Activated T-cell treated with anti-CD3 and anti-CD28 coated beads, Interleukin-2, amount 50 U/mL, for 72 hours (primary cell): ENCODE measurements at places on chromosomes 11 and 22. TPM values are rescaled to one million over a fixed set of nuclear protein-coding genes. Genes with fewer than 3 reads are reported as not detected.
A peak's percentile ranks its signal among the peaks of the same experiment; 100 is the strongest.

- peaks cover 19% of the 10 kb centered on the region for H3K27me3 ChIP-seq
- H3K4me3 ChIP-seq: no peak overlapping the region
- peaks cover 17% of the 10 kb centered on the region for H3K4me1 ChIP-seq
- H3K36me3 ChIP-seq: no peaks in the 10 kb centered on the region
- no peak for DNase-seq
Measured at GRCh38 chr11:120832481-120833238, 191.2 kb upstream of the TBCEL start.

DNA sequence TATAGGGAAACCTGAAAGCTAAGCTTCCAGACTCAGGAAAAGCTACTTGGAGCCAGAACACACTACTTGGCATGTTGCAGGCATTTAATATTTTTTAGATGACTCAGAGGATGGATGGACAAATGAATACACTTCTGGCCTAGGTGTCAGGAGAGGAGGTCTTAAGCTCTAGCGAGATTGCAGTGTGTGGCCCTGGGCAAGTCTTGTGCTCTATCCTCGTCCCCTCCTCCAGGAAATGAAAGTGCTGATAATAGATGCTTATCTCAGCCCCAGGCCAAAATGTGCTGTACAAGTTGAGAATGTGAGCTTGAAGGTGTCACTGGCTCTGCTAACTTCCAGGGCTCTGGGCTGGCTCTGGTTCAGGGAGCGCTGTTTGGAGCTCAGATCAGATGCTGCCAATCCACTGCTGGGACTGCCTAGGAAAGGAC, 136.3 kb downstream of the PKNOX2 start:
- no peaks in the 10 kb centered on the region for H3K36me3 ChIP-seq
- H3K4me1 ChIP-seq: no peaks in the 10 kb centered on the region
- no peak for DNase-seq
- peaks cover 12% of the 10 kb centered on the region for H3K27me3 ChIP-seq
- no peak overlapping the region for H3K27ac ChIP-seq

- H3K27me3 ChIP-seq: no peaks in the 10 kb centered on the region
- peak overlapping the region; percentile 91 for H3K4me3 ChIP-seq
- peak overlapping the region; percentile 99 for H3K27ac ChIP-seq
- peaks cover 74% of the 10 kb centered on the region for H3K4me1 ChIP-seq
Measured at GRCh38 chr22:36329254-36330078, 58.3 kb downstream of the MYH9 start.

Gene CLTCL1
- total RNA-seq: 2.1 TPM

GRCh38 chr11:26779074-26779865, 57.4 kb upstream of the SLC5A12 start:
- peaks cover 7% of the 10 kb centered on the region for H3K36me3 ChIP-seq
- no peaks in the 10 kb centered on the region for H3K27me3 ChIP-seq
- no peaks in the 10 kb centered on the region for H3K4me1 ChIP-seq
- DNase-seq: no peak
- H3K4me3 ChIP-seq: no peak overlapping the region
- no peak overlapping the region for H3K27ac ChIP-seq

Gene TRMU
- 65.3 TPM for total RNA-seq

GRCh38 chr11:73579641-73580434, 18.1 kb downstream of the FAM168A start:
- DNase-seq: no peak
- H3K4me1 ChIP-seq: peaks cover 59% of the 10 kb centered on the region
- H3K4me3 ChIP-seq: peak overlapping the region; percentile 20
- no peaks in the 10 kb centered on the region for H3K27me3 ChIP-seq
- H3K27ac ChIP-seq: no peak overlapping the region

Gene AQP11
- total RNA-seq: 0.22 TPM

Gene C11orf86
- not detected for total RNA-seq

- H3K36me3 ChIP-seq: no peaks in the 10 kb centered on the region
- no peak overlapping the region for H3K27ac ChIP-seq
- peaks cover 14% of the 10 kb centered on the region for H3K27me3 ChIP-seq
- DNase-seq: no peak
- no peaks in the 10 kb centered on the region for H3K4me1 ChIP-seq
Measured at GRCh38 chr11:34856251-34856650, 59.9 kb downstream of the APIP start.

DNA sequence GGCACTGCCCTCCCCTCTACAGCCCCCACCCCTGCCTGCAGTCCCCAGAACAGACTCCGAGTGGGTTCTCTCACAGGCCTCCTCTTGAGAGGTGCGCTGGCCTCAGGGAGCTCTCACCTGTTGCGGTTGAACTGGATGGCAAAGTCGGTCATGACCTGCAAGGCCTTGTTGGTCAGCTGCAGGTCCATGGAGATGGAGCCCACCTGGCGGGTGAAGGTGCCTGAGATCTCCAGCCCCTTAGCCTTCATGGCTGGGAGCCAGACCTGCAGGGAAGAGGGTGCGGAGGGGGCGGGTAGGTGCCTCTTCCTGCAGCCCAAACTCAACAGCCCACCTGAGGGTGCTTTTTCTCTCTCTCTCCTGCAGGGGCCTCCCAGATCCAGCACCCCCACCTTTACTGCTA, 18.7 kb upstream of the RASL10A start:
- DNase-seq: no peak
- H3K4me3 ChIP-seq: no peak overlapping the region
- no peak overlapping the region for H3K27ac ChIP-seq
- H3K36me3 ChIP-seq: peaks cover 2% of the 10 kb centered on the region
- no peaks in the 10 kb centered on the region for H3K27me3 ChIP-seq

Gene XKR3
- 0.24 TPM for total RNA-seq

DNA sequence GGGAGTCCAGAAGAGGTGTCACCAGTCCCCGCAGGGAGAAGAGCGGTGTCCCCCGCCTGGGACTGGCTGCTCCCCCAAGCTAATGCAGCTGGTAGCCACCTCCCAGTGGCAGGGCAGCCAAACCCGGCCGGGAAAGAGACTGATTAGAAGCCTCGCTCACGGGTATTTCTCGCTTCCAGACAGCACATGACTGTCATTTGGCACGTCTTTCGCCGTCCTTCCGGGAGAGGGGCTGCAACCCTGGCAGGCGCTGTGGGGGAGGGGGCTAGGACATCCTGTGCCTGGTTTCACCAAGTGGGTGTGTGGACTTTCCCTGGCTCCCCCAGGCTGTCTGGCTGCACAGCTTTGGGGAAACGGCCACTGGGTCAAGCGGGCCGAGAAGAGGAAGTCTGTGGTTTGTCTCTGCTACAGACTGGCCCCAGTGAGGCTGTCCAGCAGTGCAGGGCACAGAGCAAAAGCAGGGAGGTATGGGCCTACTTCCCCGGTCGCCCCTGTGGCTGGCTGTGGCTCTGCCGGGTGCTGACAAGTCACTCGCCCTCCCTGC, 3.8 kb downstream of the CD81 start:
- no peaks in the 10 kb centered on the region for H3K27me3 ChIP-seq
- H3K4me1 ChIP-seq: peaks cover 58% of the 10 kb centered on the region
- no peak overlapping the region for H3K27ac ChIP-seq
- DNase-seq: no peak
- H3K36me3 ChIP-seq: no peaks in the 10 kb centered on the region
- no peak overlapping the region for H3K4me3 ChIP-seq

DNA sequence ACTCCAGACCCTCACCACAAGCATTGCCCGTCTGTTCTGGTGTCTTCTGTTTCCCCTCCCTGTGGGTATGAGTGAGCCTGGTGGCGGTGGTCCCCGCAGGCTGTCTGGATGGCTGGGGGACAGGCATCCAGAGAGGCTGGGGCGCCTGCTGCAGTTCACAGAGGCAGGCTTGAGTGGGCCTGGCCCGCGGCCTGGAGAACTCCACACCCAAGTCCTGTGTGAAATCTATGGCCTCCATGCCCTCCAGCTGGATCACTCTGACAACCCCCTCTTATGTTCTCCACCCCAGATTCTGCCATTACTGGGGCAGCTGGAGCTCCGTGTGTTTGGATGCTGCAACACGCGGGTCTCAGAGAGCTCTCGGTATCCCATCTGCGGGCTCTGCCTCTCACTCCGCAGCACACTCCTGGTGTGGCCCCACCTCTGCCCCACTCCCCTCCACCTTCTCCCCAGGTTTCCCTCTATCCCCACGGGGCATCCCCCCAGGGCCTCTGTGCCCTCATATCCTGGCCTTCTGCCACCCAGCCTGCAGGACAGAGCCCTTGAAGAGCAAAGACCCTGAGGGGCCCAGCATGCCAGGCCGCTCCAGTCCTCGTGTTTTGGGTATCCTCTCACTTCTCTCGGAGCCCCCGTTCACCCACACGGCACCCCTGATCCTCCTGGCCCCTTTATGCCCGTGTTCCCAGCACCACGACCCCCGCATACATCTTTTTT, 31.3 kb downstream of the LRRC74B start:
- H3K27ac ChIP-seq: no peak overlapping the region
- no peaks in the 10 kb centered on the region for H3K4me1 ChIP-seq
- no peaks in the 10 kb centered on the region for H3K27me3 ChIP-seq
- H3K36me3 ChIP-seq: no peaks in the 10 kb centered on the region

- no peak overlapping the region for H3K4me3 ChIP-seq
- H3K36me3 ChIP-seq: no peaks in the 10 kb centered on the region
- no peaks in the 10 kb centered on the region for H3K27me3 ChIP-seq
- DNase-seq: no peak
Measured at GRCh38 chr11:131823772-131824171, 453.4 kb downstream of the NTM start.

Gene LMO2
- not detected for total RNA-seq

Gene MMP10
- total RNA-seq: not detected

GRCh38 chr22:23245045-23245798, 64.9 kb downstream of the BCR start:
- H3K27me3 ChIP-seq: no peaks in the 10 kb centered on the region
- H3K4me1 ChIP-seq: peaks cover 93% of the 10 kb centered on the region
- peak overlapping the region; percentile 58 for H3K27ac ChIP-seq
- H3K36me3 ChIP-seq: peaks cover 2% of the 10 kb centered on the region
- peak; percentile 18 for DNase-seq

DNA sequence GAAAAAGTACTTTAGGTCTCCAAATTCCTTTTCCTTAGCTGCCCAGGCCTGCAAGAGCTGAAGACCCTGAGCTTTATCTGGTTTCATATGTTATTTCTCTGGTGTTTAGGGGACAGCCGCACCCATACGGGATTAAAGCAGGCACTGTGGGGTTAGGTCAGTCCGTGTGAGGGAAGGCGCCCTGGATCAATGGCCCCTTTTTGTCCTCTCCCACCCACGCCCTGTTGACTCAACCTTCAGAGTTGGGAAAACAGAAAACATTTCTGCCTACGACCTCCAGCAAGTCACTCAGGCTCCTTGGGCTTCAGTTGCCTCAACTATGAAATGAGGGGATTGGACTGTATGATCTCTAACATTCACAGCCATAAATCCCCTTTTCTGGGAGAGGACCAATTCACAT, 55.2 kb upstream of the BARX2 start:
- DNase-seq: no peak
- no peaks in the 10 kb centered on the region for H3K36me3 ChIP-seq
- H3K27ac ChIP-seq: no peak overlapping the region
- no peak overlapping the region for H3K4me3 ChIP-seq

- no peak for DNase-seq
- H3K4me3 ChIP-seq: no peak overlapping the region
- H3K27me3 ChIP-seq: no peaks in the 10 kb centered on the region
- H3K27ac ChIP-seq: no peak overlapping the region
- H3K36me3 ChIP-seq: no peaks in the 10 kb centered on the region
Measured at GRCh38 chr11:69649576-69649900, 8.6 kb downstream of the CCND1 start.

DNA sequence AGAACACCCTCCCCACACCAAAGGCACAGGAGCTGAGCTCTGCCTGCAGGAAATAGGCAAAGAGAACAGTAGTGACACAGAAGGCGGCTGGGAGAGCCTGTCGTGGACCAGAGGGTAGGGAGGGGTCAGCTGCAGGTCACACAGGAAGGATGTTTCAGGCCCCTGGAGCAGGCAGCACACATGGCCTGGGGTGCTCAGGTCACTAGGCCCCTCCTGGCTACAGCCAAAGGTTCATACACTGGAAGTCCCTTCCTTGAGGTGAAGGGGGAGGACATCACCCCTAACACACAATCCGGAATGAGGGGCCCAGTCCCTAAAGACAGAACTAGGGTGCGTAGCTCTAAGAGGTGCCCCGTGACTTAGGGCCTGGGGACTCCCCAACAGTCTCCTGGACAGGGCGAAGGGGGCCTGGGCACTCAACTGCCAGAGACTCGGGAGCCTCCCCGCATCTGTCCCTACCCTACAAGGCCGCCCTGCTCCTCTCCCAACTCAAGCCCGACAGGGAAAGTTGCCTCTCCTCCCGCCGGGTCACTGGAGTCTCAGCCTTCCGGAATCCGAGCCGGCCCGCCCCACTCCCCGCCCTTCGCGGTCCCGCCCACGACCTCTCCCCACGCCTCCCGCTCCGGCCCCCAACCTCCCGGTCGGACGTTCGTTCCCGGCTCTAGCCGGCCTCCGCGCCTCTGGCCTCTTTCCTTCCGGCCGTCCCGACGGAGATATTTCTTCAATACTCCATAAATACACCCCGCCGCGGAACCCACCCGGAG, at the start of gene CYB5R2:
TSS of gene CYB5R2 (minus strand) at position 541 of the 764 bp plus-strand sequence. CDS start 675 bp downstream, outside the sequence.
- peak within 1 kb of the TSS; percentile 26 for H3K27ac ChIP-seq
- peak; percentile 28 for DNase-seq
- no peaks in the 10 kb centered on the region for H3K36me3 ChIP-seq
- H3K4me1 ChIP-seq: peaks cover 50% of the 10 kb centered on the region
- peaks cover 46% of the 10 kb centered on the region for H3K27me3 ChIP-seq

Gene TMA7B
- 1.4 TPM for total RNA-seq

DNA sequence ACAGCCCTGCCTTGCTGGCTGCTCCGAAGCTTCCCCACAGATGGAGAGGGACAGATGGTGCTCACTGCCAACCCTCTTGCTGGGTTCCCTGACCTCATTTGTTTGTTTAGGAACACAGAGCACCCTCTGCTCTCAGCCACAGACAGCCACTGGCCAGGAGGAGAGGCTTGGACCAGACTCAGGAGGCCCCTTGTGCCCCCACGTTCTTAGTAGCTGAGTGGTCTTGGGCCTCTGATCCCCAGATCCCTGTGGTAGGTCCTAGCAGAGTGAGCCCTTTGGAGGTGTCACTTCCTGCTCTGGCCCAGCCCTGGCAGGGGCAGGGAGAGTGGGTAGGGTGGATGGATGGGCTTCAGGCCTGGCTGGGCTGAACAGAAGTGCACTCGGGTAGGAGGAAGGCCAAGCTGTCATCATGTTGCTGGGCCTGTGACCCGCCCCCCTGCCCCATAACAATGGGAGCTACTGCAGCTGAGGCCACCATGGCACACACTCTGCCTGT, 84.0 kb downstream of the DHCR7 start:
- H3K4me3 ChIP-seq: no peak overlapping the region
- H3K27ac ChIP-seq: no peak overlapping the region
- H3K27me3 ChIP-seq: no peaks in the 10 kb centered on the region
- no peaks in the 10 kb centered on the region for H3K4me1 ChIP-seq
- no peak for DNase-seq

- H3K27me3 ChIP-seq: no peaks in the 10 kb centered on the region
- no peaks in the 10 kb centered on the region for H3K4me1 ChIP-seq
- no peak overlapping the region for H3K27ac ChIP-seq
- no peak overlapping the region for H3K4me3 ChIP-seq
- no peak for DNase-seq
Measured at GRCh38 chr11:85257837-85258236, 369.3 kb downstream of the DLG2 start.

- H3K36me3 ChIP-seq: no peaks in the 10 kb centered on the region
- H3K4me3 ChIP-seq: no peak overlapping the region
- peaks cover 37% of the 10 kb centered on the region for H3K4me1 ChIP-seq
- H3K27ac ChIP-seq: no peak overlapping the region
Measured at GRCh38 chr22:42308892-42309468, 38.5 kb upstream of the TCF20 start.
